ENCODE measurements at places on chromosomes 6 and 20.

GRCh38 chr6:130206479-130206878 is 16.3 kb downstream of the SAMD3 start:
- no peak for DNase-seq

GRCh38 chr20:2631228-2631627 is 21.2 kb upstream of the NOP56 start:
- no peak for DNase-seq

GRCh38 chr20:45372646-45373352 is 5.3 kb downstream of the TP53TG5 start:
- DNase-seq, result no peak

- DNase-seq, result no peak
These were observed 49.0 kb downstream of the MDGA1 start for GRCh38 chr6:37648465-37649330.

DNA sequence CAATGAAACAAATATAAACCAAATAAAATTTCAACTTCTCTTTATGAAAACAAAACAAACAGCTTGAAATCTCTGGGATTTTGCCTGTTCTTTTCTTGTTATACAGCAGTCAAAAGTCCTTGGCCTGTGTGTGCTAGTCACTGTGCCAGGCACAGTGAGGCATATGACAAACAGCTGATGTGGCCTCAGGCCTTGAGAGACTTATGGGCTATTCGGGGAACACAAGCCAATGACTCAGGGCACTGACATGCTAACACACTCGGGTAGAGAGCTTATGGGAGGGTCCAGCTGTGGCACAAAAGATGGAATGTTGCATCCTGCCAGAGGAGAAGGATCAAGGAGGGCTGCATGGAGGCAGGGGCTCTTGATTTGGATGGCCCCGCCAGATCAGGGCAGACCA is 95.4 kb upstream of the NKX2-2 start:
- no peak for DNase-seq
